ENCODE measurements at places on chromosomes 2 and 18. TPM values are rescaled to one million over a fixed set of nuclear protein-coding genes. Genes with fewer than 3 reads are reported as not detected.

The GPR55 gene
- polyA plus RNA-seq, result 0.22 TPM

- DNase-seq, result peak; percentile 9
Measured at GRCh38 chr2:33322612-33323011, 153.8 kb upstream of the RASGRP3 start.

DNA sequence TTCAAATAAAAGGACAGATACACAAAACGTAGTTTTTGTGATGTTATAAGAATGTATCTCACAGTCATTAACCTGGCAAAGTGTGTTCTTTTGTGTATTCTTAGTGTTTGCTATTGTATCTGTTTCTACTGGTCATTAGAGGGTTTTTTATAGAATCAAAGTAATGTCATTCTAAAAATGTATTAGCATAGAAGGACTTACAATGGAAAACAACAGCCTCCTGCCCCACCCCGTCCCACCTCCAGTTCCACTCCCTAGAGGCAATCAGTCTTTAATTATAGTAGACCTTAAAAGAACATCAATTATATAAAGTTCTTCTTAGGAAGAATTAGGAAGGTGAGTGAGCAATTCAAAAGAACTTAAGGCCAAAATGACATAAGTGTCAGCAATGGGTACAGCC, 13.8 kb downstream of the DNAJC27 start:
- no peak for DNase-seq

GRCh38 chr2:118880501-118880900, 33.1 kb upstream of the EN1 start:
- DNase-seq, result no peak

- no peak for DNase-seq
Measured at GRCh38 chr2:99111236-99111635, 30.3 kb upstream of the C2orf15 start.
